ENCODE measurements at places on chromosomes 2 and 18.

DNA sequence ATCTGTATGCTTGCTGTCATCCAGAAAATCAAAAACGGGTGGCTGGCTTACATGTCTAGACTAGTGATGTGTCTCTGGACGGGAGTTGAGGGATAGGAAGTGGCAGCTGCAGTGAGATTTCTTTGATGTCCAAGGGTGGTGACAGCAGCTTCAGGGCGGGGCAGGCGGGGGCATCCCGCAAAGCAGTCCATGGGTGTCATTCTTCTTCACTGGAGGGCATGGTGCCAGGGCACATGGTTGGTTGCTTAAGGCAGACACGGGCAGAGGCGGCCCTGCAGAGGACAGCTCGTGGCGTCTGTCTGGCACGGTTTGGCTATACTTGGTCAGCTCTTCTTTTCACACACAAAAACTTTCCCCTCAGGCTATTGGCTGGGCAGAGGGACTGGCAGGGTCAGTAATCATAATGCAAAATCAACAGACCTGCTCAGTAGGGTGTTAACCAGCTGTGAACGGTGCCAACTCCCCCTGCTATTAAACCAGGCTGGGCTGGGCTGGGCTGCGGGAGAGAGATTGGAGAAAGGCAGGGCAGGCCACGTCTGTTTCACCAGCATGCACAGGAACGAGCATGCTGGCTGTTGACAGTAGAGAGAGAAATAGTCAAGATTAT is 63.7 kb downstream of the COL4A3 start:
- no peak for DNase-seq

DNA sequence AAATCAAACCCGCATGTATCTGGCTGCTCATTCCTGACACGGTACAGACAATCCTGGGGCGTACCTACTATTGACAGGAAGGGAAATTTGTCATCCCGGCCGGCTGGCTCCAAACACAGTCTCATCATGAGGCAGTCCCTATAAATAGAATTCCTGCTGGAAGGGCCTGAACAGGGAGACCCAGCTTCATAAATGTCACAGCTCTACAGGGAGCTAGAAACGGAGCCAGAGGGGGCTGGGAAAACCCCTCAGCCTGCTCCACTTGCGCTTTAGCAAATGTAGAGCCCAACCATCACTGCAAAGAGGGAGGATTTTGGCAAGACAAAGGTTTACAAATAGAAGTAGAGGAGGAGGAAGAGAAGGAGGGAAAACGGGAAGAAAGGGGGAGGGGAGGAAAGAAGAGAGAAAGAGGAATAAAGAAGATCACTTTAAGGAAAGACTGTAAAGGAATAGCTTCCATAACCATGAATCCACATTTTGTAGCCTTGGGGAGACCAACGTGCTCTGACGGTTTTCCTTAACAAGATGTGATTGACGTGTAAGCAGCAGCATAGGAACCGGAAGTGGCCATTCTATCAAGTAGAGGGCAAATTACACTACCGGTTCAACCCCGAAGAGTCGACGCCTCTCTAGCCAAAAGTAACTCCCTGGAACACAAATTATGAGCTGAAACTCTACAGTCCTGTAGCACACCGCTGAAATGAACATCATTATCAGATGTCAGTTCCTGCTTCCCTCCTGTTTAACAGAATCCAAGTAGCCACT is 56.8 kb upstream of the TTN start:
- DNase-seq = no peak

DNA sequence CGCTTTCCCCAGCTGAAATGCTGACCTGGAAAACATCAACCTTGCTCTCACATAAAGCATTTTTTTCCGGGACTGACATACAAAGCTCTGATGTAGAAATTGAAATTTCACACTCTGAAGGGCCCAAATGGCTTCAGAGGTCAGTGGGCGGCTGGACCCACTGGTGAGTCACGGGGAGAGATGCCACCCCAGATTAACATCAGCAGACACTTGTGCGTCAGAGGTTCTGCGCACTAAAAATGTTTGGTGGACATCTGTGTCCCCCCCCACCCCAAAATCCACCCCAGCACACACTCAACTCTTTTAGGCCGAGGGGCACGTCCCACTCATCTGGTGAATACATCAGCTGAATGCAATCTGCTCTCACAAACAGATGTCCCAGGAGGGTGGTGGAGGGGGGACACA is 208.9 kb downstream of the ASB1 start:
- no peak for DNase-seq

GRCh38 chr2:135246711-135247270 is 194.7 kb downstream of the RAB3GAP1 start:
- no peak for DNase-seq

- DNase-seq = no peak
These were observed 393.5 kb downstream of the TMEM182 start for GRCh38 chr2:103155308-103155707.

GRCh38 chr18:43158381-43158780 is 42.9 kb upstream of the RIT2 start:
- DNase-seq = no peak
